ENCODE measurements at places on chromosomes 4 and X.

DNA sequence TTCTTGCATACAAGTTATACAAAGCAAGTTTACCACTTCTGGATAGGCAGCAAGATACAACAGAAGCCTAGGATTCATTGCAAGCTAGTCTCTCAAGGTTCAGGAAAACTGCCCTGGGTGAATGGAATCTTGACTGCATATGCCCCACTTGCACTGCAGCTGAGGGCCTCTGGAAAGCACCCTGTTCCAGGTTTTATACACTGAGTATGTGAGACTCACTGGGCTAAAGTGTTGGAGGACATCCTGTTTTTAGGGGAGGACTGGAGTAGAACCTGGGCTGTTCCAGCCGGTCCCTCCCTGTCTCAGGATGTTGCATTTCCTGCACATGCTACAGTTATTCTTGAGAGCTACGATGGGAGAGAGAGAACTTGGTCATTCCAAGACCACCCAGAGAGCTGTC, 168.5 kb upstream of the NUDT6 start:
- no peak for DNase-seq

- no peak for DNase-seq
Observed at GRCh38 chrX:69324851-69325250, 159.6 kb upstream of the PJA1 start.

GRCh38 chr4:15550491-15550890, 80.8 kb downstream of the CC2D2A start:
- DNase-seq = no peak

DNA sequence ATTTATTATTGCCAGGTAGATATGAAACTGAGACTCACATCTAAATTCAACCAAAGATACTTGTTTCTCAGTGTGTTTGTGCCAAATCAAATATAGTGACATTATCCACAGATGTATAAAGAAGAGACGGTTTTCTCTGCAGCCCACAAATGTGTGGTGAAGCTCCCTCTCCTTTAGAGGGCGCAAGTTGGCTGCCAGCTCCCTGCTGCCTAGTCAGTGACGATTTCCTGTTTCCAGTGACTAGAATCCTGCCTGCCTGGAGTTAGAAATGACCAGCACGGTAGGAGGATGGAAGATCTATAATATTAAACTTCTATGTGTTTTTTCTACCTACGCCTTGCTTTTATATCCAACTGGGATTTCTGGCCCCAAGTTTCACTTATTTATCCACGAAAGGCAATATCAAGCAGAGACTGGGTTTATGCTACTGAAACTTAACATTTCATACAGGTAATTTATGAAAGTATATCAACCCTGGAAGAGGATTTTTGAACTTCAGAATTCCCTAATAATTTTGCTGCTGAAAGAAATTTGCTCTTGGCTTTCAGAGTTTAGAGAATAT, 1793.7 kb upstream of the TENM3 start:
- no peak for DNase-seq

GRCh38 chr4:41199788-41200187, 14.6 kb downstream of the APBB2 start:
- DNase-seq = no peak

GRCh38 chr4:77009511-77010115, 60.1 kb downstream of the SEPTIN11 start:
- DNase-seq = no peak

DNA sequence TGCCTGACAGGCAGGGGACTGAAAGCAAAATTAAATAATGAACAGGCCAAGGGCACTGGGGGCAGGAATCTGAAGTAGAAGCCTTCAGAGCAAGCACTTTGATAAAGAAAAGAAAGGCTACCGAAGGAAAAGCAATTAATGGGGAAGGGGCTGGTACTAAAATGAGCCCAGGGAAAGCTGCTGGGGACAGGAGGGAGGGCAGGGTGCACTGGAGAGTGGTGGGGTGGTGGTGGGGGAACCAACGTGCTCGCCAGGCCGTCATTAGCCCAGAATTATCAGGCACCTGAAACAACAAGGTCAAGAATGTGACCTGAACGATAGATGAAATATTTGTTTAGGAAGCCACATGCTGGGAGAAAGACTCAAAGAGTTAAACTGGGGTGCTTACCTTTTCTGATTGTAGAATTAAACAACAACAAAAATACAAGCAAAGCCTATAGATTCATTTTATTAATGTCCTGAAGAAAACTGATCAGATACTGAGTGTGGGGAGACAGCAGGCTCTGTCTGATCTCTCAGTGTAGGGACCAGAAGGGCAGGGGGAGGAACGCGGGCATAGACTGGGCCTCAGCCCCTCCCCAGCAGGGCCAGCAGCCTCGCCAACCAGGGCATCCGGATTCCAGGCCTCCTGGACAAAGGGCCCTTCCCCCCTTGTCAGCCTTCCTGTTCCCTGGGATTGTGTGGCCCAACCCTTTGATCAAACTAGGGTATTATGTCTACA, 239.7 kb upstream of the KLF3 start:
- DNase-seq = no peak

GRCh38 chrX:33285550-33285949, 74.2 kb upstream of the DMD start:
- no peak for DNase-seq

DNA sequence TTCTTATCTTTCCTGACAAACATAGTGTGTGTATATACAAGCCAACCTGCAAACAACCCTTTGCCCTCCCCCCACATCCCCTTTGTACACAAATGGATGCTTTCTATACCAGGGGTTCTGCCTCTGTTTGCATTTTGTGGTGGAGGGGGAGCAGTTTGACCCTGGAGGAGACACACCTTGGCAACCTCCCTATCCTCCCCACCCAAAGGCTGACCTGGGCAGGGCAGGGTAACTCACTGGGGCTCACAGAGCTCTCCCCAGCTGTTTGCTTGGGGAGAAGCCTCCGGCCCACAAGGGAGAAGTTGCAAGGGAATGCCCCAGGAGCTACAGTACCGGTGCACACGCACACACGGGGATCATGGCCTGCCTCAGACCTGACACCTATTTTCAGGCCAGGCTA, 372.6 kb downstream of the BCOR start:
- no peak for DNase-seq

DNA sequence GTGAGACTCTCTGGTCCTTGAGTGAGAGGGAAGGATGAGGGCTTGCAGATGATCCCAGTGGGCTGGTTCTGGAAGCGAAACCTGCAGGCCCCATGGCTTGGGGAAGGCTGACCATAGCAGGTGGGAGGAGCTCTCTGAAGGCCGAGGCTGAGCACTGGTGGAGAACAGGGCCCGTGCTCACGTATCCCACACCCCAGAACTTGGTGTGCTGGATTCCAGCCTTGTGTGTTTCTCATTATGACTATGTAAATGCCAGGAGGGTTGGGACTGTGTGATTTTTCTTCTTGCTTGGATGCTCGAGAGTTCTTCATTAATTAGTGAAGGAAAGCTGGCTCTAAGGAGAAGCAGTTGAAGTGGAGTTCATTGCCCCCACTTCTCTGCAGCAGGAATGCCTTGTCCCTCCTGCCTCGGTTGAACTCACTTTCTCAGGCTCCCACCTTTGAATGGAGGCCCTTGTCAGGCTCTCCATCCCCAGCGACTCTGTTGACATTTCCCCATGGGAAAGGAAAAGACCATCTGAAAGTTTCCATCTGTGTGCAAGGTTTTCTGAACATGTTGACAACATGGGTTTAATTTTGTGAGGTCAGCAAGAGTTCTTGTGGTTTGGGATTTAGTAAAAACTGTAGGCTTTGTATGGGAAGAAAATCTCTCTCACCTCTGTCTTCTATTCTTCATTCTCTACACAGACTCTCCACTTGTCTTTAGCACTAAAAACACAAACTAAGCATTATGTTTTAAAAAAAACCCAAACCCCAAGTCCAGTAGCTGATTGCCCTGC, 57.7 kb downstream of the TBL1X start:
- DNase-seq = no peak

DNA sequence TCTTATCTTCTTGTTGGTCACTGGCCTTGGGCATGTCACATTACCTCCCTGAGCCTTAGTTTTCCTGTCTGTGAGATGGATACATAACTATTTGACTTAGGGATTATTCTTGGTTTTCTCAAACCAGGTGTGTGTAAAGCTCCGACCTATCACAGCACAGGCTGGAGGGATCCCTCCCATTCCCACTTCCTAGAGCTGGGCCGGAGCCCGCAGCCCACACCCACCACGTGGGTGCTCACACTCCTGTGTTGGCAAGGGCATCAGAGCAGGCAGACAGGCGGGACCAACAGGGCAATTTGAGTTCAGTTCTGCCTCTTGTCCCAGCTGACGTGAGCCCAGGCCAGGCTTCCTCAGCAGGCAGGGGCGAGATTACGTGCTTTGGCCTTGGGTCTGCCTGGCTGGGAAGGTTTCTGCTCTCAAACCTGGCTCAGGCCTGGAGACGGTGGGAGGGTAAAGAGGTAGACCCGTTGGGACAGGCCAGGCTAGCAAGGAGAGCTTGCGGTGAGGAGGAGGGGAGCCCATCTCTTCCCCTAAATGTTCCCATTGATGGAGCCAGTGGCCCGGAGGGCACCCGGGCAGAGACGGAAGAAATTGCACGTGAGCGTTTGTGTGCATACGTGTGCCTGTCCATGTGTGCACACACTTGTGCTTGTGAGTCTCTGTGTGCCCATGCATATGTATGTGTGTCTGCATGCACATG, 734 bp upstream of the SH3TC1 start:
- DNase-seq = peak; percentile 38

DNA sequence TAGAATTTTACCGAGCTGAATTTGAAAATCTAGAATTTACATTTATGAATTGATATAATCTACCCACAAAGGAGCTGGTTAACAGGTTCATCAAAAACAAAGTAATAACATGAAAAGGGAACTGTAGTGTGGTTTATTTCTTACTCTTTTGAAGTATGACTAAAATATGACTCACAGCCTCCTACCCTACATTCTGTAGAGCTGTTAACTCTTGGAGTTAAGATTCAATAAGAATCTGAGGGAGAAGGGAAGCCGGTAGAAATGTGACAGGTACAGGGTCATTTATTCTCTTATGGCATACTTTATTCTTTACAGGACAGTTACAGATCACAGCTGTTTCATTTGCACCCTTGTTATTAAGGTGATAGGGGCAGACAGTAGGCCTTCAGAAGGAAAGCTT, 132.2 kb upstream of the FAM47B start:
- no peak for DNase-seq

GRCh38 chr4:77819404-77819842, 255 bp upstream of the CNOT6L start:
- no peak for DNase-seq

Data from Peyer's patch (tissue), 4 donors.